Kidney (tissue), 22 donors: ENCODE measurements at places on chromosomes 2 and 18. TPM values are rescaled to one million over a fixed set of nuclear protein-coding genes. Genes with fewer than 3 reads are reported as not detected.

DNA sequence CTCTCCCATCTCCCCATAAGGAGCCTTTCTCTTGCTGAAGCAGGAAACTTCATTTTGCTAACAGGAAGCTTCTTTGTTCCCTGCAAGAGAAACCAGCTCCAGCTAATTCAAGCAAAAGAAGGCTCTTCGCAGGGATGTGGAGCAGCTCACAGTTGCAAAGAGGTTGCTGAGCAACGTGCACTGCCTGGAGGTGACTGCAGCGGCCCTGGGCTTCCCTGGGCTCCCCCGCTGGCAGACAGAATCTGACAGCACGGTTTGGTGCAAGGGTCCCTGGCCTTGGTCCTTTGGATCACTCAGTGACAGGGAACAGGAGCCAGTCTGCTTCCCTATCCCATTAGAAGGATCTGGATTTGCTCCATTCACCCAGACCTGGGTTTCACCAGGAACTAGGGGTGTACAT is 25.8 kb downstream of the GPR55 start:
- no peak for DNase-seq

DNA sequence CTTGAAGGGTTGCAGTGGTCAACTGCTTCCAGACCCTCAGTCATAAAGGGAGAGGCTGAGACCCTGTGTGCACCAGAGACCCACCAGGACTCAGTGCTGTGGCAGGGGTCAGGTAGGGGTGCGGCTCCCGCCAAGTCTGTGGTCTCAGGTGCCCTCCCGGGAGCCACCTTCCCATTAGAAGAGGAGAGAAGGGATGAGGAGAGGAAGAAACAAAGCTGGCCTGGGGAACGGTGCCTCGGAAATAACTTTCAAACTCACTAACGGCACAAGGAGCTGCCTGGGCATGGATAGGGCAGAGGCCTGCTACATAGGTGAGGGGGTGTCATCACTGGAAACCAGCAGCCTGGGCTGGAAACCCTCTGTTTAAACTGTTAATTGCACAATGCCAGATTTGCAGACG is 84.9 kb downstream of the TPO start:
- DNase-seq = no peak

DNA sequence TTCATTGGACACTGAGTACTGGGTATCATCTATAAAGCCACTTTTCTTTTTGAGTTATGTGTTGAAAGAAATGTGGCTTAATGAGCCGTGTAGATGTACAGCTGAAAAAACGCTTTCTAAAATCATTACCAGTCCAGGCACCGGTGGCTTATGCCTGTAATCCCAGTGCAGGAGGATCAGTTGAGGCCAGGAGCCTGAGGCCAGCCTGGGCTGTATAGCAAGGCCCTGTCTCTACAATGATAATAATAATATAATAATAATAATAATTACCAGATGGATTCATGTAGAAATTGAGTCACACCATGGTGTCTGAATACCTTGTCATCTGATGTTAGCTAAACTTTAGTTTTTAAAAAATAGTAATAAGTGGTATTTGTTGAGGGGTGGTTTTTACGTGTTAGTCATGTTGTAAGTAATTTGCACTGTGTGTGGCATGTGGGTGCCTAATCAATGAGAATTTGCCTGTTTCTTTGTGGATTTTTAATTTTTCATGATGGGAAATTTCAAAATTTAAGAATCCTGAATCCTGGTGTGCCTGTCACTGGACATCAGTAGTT is 30.1 kb downstream of the NCK2 start:
- no peak for DNase-seq

DNA sequence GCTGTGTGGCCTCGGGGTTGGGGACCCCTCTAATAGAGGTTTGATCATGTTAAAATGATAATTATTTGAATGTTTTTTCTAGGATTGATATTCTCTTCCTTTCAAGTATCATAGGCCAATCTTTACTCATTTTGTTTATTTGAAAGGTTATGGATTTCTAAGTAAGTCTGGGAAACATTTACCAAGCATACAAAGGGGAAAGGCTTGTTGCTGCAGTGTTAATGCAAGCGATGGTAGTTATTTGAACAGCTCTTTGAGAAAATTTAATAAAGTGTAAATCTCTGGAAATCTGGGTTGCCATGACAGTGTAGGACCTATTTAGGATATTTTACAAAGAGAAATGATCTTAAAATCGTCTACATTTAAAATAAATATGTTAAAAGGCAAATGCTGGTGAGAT is 56.1 kb downstream of the SPTBN1 start:
- no peak for DNase-seq

The ALLC gene
- 1.3 TPM for polyA plus RNA-seq
